ENCODE measurements at places on chromosomes 5 and 9. TPM values are rescaled to one million over a fixed set of nuclear protein-coding genes. Genes with fewer than 3 reads are reported as not detected.

Gene IFNA21
- not detected for total RNA-seq

Gene ISOC1
- total RNA-seq = 12.8 TPM

Gene HTR1A
- total RNA-seq = not detected

Gene ZDHHC11B
- 1.1 TPM for total RNA-seq

Gene FOXD4L6
- total RNA-seq = not detected

Gene GALNT12
- total RNA-seq = 9.3 TPM

Gene ORM2
- not detected for total RNA-seq

Gene DRD1
- total RNA-seq = not detected

Gene IQGAP2
- total RNA-seq = 74.0 TPM

Gene CNTNAP3
- total RNA-seq = not detected

Gene FAXDC2
- total RNA-seq = 0.22 TPM

Gene NTMT1
- 34.5 TPM for total RNA-seq

Gene SLC36A2
- total RNA-seq = not detected

Gene SAXO1
- 0.38 TPM for total RNA-seq

Gene AUH
- 30.5 TPM for total RNA-seq

Gene SLC25A2
- total RNA-seq = 2.5 TPM

Gene ZNF883
- total RNA-seq = 2.7 TPM

Gene CCDC171
- total RNA-seq = 2.1 TPM

Gene GLRA1
- total RNA-seq = not detected

Gene NUTM2F
- total RNA-seq = not detected

Gene GKAP1
- total RNA-seq = 15.5 TPM

Gene CENPK
- total RNA-seq = 71.0 TPM

Gene PGM5
- not detected for total RNA-seq

Gene ZDHHC12
- 24.2 TPM for total RNA-seq

Gene CSF1R
- 1.5 TPM for total RNA-seq

Gene GABRG2
- total RNA-seq = 2.3 TPM

Gene PHF24
- total RNA-seq = not detected

Gene NR4A3
- 0.47 TPM for total RNA-seq

Gene ADGRD2
- not detected for total RNA-seq
